ENCODE measurements at places on chromosomes 1 and 21. TPM values are rescaled to one million over a fixed set of nuclear protein-coding genes. Genes with fewer than 3 reads are reported as not detected.

The FLG2 gene
- 0.35 TPM for polyA plus RNA-seq

The CFHR2 gene
- polyA plus RNA-seq = not detected

The CTSE gene
- polyA plus RNA-seq = 0.20 TPM

The CYP4X1 gene
- 12.1 TPM for polyA plus RNA-seq

- no peak for DNase-seq
These were observed 777.8 kb upstream of the BRINP3 start for GRCh38 chr1:191255354-191256054.

GRCh38 chr1:20593756-20594155 lies 4.9 kb downstream of the CDA start:
- no peak for DNase-seq

DNA sequence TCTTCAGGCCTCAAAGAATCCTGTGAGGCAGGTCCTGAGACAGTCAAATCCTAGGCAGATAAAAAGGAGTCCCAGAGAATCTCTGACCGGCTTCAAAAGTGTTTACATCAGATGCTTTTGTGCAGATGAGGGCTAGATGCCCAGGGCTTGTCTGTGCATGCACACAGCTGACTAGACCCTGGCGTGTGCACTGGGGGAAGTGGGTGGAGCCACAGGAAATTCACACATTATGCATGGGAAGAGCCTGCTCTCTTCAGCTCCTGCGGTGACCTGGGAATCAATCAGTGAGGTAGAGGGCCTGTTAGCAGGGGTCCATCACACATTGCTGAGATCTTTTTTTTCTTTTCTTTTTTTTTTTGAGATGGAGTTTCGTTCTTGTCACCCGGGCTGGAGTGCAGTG lies 36.6 kb upstream of the NHLH2 start:
- DNase-seq = no peak

DNA sequence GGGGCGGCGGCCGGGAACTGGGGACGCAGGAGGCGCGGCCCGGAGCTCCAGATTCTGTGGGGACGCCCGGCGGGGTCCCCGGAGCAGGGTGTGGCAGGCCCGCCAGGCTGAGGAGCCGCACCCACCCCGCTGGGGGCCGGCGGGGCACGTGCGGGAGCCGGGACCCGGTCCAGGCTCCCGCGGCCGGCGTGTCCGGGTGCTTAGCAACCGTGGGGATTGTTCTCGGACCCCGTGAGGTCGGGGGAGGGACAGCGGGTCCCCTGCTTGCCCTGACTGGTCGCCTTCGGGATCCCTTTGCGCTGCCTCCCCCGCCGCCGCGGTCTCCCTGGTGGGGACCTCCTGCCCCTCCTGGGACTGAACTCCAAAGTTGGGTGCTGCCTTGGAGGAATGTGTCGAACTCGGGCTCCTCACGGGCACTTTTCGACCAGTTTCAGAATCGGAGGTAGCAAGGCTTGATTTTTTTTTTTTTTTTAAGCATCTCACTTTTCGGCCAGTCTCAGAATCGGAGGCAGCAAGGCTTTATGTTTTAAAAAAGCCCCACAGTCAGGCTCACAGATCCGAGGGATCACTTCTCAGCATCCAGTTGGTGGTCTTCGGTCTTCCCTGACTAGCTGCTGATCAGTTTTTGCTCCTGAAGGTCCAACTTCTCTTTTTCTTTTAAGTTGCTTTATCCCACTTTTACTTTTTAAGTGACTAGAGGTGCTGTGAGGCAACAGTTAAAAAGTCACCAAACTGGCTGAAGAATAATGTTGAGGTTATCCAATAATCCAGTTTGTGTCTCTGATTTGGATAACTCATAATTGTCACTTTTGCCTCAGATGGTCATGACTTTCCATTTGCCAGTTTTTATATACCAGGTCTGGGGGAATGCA lies 648 bp downstream of the FAM76A start:
- peak; percentile 34 for DNase-seq

- no peak for DNase-seq
These were observed 254.4 kb upstream of the CSF3R start for GRCh38 chr1:36737038-36737555.

DNA sequence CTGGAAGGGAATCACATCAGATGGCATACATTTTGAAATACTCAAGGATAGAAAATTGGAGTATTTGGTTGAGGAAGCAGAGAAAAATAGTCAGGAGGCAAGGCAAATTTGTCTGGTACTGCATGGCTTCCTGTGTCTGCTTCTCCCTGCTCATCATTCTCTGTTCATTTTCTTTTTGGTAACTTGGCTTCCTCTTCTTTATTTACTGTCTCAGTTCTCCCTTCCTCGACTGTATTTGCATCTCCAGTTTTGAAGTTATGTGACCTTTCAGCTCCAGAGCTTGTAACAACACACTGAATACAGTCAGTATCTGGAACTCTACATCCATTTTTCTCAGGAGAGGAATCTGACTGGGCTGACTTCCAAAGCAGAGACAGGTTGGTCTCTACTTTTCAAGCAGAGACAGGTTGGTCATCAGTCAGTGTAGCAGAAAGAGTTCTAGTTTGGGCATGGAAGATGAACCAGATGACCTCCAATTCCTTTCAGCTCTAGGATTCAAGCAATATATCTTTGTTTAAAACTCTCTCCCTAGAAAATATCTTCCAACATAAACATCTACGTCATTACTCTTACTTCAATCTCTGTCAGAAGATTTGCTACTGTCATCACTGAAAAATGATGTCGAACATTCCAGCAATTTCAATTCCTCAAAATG lies 571.2 kb downstream of the ADGRL2 start:
- no peak for DNase-seq

DNA sequence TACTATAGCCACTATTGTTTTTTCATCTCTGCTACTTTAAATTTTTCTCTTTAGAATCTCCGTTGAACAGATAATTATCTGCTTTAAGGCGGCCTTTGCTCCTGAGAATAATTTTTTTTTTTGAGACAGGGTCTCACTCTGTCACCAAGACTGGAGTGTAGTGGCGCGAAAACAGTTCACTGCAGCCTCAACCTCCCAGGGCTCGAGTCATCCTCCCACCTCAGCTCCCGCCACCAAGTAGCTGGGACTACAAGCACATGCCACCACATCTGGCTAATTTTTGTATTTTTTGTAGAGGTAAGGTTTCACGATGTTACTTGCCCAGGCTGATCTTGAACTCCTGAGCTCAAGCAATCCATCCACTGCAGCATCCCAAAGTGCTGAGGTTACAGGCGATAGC lies 28.6 kb downstream of the TRIT1 start:
- DNase-seq = no peak

DNA sequence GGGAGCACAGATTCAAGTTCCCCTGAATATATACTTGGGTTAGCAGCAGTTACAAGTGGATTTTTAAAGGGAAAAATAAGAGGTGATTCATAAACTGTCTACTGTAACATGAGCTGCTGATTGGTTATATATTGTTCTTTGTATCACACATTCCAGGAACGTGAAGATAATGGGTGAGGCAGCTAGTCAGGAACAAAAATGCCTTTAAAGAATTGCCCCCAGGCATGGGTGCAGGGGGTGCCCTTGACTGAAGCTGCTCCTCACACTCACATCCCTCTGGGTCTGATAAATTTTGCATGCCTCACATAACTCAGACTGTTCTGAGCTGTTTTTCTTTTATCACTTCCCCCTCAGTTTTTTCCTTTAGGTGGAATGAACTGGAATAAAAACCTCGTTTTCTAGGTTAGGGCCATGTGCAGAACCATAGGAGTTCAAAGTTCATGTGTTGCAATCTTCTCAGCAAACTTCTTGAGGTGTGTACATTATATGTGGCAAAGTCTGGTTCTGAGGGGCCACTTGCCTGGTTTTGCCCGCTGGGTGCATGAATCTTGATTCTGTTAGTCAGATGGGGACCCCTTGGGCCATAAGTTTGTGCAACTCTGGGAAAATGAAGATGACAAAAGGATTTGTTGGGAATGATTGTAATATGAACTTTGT lies 21.1 kb downstream of the TBX19 start:
- no peak for DNase-seq

DNA sequence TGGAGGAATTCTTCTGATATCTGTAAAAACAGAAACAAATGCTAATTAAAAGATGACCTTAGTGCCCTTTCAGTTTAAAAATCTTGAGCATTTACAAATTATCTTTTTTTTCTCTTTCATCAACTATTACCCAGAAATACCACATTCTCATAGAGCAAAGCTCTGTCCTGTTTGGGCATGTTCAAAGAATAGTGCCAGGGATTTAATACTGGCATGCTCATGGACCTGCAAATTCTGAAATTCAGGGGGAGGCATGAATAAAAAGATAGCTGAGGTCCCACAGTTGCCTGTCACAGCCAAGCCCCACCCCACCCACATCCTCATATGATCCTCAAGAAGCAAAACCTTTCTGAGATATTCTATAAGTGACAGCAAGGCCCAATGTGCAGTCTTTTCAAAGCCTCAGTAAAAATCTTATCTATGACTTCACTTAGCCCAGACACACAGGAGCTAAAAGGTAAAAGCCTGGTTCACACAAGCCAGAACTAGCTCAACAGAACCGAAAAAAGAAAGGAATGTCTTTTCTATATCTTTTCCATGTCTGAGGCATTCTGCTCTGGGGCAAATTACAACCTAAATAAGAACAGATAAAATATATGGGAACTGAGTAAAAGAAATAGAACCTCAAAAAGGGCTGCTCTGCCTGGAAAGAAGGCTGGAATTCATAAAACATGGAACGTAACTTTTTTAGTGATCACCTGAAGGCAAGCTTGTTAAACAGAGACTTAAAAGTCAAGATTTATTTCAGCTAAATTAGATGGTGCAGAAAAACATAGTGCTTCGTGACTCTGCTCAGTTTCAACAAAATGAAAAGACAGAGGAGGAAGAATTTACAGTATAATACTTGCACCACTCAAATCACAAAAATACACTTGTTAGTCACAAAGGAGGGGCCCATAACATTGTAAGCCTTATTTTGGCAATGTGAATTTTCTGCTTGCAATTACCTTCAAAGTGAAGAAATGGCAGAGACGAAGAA lies 11.0 kb downstream of the WLS start:
- no peak for DNase-seq

DNA sequence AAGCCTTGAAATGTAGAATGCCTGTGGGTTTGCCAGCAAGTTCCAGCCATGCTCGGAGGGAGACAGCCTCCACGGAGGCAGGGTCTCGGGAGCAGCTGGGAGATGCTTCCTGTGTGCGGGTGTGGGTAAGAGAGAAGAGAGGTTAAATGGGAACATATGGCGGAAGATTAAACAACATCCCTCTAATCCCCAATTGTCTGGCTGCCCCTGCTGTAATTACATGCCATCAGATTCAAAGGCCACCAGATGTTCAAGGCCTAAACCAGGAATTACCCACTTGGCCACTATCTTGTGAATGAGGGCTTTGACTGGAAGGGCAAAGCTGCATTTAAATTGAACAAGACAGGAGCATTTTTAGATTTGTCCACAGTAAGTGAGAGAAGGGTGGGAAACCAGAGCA lies 81.4 kb upstream of the BACE2 start:
- no peak for DNase-seq

DNA sequence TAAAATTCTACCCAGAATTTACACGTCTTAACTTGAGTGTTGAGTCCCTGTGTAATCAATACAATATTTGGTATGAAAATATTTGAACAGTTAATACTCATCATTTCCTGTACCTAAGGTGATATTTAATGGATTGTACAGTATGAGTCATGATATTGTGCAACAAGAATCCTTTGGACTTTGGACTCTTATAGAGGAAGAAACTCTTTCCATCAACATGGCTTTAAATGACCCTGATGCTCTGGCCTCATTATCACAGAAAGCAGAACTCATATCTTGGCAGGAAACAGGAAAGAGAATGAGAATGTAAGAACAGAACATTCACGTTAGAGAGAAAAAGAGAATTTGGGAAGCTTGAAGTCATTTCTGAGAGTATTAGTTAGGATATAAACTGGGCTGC lies 168.8 kb upstream of the B3GALT2 start:
- DNase-seq = no peak
